H7 (cell line): ENCODE measurements at places on chromosomes 3 and 15.

DNA sequence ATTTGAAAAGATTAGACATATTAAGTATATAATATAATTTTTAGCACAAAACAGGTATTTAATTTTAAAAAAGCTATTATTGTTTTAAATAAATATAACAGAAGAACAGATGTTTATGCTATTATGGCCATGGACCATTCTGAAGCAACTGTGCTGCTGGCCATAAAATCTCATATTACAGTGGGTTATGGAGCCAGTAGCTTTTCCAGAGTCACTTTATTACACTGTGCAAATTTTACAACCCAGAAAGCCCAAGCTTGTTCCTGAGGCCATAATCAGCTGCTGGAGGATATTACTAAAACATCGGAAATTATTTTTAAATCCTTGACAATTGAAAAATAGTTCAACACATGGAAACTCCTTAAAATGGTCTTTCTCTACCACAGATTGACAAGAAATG is 557.3 kb upstream of the KCNMB2 start:
- DNase-seq = no peak

DNA sequence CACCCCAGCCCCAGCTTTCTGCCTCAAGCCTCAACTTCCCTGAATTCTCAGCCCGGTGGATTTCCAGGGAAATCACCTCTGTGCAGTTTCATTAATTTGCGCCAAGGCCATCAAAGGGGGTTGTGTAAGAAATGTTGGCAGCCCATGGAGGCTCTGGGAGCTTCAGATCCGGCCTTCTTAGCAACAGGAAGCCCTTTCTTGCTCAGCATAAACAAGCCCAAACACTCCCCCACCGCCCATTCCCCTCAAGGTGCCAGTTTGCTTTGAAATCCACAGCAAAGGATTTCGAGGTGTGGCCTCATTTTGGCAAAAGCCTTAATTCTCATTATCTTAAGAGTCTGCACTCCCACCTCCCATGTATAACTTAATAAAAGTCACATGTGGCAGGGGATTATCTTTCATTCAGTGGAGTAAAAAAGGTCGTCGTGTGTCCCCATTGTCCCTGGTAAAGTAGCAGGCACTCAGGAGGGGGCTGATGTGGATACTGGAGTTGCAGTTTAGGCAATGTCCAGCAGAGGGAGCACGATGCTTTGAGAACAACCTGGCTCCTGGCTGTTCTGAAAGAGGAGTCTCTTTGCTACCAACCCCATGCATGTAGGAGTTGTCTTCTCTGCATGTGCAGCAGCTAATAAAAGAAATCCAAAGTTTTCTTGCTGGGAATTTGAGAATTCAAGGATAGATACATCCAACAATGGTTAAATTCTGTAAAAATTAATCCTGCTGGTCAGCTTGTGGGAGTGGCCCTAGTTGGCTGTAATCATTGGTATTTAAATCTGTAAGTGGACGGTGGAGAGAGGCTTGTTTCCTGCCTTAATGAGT is 39.5 kb downstream of the EBLN2 start:
- peak; percentile 94 for DNase-seq

- DNase-seq = peak; percentile 14
Observed at GRCh38 chr15:65058394-65059368, 9.1 kb downstream of the RASL12 start.

DNA sequence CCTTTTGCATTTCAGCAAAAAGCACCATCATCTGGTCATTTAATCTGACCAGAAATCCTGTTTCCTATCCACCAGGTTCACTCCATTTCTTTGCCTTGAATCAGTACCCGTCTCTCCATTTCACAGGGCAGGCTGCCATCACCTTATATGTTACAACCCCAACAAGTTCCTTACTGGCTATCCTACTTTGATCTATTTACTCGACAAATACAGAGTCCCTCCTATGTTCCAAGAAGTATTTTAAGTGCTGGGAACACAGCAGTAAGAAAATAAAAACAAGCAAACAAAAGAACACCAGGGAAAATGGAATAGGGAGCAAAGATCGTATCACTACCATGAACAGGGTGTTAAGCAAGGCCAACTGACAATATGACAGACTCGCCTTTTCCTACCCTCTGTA is 295.2 kb upstream of the WNT5A start:
- DNase-seq = no peak

DNA sequence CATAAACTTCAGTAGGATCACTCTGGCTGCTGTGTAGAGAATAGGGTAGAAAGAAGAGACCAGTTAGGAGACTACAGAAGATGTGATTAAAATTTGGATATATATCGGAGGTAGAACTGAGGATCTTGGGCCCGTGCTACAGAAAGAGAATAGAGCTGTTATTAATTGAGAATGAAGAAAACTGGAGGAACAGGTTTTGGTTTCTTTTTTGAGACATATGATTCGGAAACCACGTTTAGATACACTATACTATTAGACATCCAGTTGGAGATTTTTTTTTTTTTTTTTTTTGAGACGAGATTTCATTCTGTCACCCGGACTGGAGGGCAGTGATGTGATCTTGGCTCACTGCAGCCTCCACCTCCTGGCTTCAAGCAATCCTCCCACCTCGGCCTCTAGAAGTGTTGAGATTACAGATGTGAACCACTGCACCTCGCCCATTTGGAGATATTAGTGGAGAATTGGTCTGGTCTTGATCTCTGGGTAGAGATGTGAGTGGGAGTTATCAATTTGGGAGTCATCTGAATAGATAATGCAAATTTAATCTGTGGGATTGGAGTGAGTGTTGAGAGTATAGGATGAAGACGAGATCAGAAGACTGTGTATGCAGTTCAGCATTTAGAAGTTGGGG is 50.9 kb downstream of the TCF12 start:
- DNase-seq = no peak
